ENCODE measurements at places on chromosomes 7 and 10.

- H3K4me1 ChIP-seq, result peaks cover 56% of the 10 kb centered on the region
- H3K27me3 ChIP-seq, result no peaks in the 10 kb centered on the region
- peak; percentile 46 for DNase-seq
- H3K36me3 ChIP-seq, result no peaks in the 10 kb centered on the region
Observed at GRCh38 chr7:142511801-142512200, 237.5 kb upstream of the PRSS1 start.

DNA sequence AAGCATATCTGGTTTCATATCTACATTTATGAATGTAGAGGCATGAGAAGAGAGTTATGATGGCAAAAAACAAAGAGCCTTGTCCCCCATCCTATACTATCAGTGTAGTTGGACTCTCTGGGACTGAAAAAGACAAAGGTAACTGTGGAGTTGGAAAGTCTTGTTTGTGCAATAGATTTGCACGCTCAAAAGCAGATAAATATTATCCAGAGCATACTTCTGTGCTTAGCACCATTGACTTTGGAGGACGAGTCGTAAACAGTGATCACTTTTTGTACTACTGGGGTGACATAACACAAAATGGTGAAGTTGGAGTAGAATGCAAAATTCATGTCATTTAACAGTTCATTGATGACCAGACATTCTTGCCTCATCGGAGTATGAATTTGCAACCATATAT lies 85.2 kb upstream of the EGFR start:
- no peak for DNase-seq
- peaks cover 54% of the 10 kb centered on the region for H3K27me3 ChIP-seq
- peaks cover 5% of the 10 kb centered on the region for H3K4me1 ChIP-seq
- no peaks in the 10 kb centered on the region for H3K36me3 ChIP-seq
- H3K4me3 ChIP-seq, result no peak overlapping the region
- H3K27ac ChIP-seq, result no peak overlapping the region

- H3K4me3 ChIP-seq, result peak overlapping the region; percentile 89
- H3K27ac ChIP-seq, result peak overlapping the region; percentile 79
- DNase-seq, result no peak
- H3K36me3 ChIP-seq, result peaks cover 37% of the 10 kb centered on the region
Observed at GRCh38 chr10:101816376-101816775, 1.9 kb downstream of the OGA start.

DNA sequence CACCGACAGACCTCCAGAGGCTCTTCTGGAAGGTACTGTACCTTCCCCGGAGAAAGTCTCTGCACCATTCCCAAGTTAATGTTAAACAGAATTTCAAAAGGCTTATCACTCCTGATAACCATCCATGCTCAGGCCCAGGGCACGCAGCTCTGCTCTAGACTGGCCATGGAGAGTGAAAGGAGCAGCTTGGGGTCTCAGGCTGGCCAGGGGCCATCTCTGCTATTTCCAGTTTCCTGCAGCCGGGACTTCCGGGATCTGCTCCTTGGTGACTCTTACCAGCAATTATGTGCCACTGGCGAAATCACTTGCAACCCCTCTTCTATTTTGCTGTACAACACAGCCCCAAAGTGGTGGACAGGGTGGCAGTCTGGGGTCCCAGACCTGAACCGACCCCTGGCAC lies 6.0 kb downstream of the CLDN15 start:
- DNase-seq, result no peak
- H3K4me1 ChIP-seq, result no peaks in the 10 kb centered on the region
- H3K36me3 ChIP-seq, result peaks cover 10% of the 10 kb centered on the region
- H3K27me3 ChIP-seq, result no peaks in the 10 kb centered on the region
- no peak overlapping the region for H3K27ac ChIP-seq

DNA sequence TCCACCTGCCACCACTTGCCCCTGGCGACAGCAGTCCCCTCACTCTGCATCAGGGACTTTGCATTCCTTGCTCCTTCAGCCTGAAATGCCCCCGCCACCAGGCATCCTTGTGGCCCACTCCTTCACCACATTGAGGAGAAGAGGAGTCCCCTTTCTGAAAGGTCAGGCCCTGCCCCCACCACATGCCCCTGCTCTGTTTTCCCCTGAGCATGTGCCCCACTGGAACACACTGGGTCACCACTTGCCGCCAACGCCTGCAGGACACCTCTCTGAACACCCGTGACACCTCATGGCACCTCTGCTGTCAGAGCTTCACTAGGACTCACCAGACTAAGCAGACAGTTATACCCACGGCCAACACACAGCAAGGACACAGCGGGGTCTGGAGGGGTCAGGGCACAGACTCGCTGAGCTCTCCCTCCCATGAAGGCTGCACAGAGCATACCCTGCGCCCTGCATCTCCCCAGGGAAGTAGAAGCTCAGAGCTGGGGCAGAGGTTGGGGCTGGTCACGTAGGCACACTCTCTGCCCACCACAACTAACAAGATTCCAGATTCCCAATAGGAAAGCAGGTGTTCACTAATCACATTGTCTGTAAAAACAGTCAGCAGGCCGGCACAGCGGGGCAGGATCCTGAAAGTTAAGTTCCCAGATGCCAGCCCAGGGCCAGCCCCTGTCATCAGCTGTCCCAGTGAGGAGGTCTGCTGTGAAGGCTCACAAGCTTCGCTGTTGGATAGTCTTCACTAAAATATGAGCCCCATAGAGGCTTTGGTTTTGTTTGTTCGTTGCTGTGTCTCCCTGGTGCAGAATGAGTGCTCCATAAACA lies 5.8 kb upstream of the AOC1 start:
- H3K36me3 ChIP-seq, result no peaks in the 10 kb centered on the region
- no peaks in the 10 kb centered on the region for H3K4me1 ChIP-seq
- no peak overlapping the region for H3K4me3 ChIP-seq
- H3K27me3 ChIP-seq, result peaks cover 7% of the 10 kb centered on the region

DNA sequence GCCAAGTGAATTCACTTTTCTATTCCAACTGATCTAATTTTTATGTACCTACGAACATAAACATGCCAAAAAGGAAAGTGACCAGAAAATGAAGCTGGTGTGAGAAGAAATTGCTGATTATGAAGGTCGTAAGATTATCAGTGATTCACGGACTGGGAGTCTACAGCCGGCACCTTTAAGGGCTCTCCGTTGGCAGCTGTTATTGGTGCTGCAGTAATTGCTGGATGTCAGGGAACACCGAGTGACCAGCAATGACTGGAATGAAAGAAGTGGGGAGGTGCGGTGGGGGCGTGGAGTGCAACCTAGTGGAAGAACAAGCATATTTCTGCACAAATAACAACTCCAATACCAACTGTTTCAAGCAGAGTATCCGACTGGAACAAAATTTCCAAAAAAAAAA lies 109.8 kb upstream of the TARP start:
- peaks cover 7% of the 10 kb centered on the region for H3K36me3 ChIP-seq
- no peak for DNase-seq
- no peak overlapping the region for H3K27ac ChIP-seq
- no peaks in the 10 kb centered on the region for H3K27me3 ChIP-seq
- no peaks in the 10 kb centered on the region for H3K4me1 ChIP-seq
- H3K4me3 ChIP-seq, result no peak overlapping the region

GRCh38 chr7:18941207-18941606 lies 176.2 kb downstream of the TWIST1 start:
- H3K4me1 ChIP-seq, result no peaks in the 10 kb centered on the region
- H3K27ac ChIP-seq, result no peak overlapping the region
- H3K36me3 ChIP-seq, result no peaks in the 10 kb centered on the region
- DNase-seq, result no peak

- H3K4me1 ChIP-seq, result no peaks in the 10 kb centered on the region
- no peak overlapping the region for H3K27ac ChIP-seq
- no peaks in the 10 kb centered on the region for H3K27me3 ChIP-seq
- H3K4me3 ChIP-seq, result no peak overlapping the region
Observed at GRCh38 chr7:157292770-157293412, 43.9 kb upstream of the DNAJB6 start.

DNA sequence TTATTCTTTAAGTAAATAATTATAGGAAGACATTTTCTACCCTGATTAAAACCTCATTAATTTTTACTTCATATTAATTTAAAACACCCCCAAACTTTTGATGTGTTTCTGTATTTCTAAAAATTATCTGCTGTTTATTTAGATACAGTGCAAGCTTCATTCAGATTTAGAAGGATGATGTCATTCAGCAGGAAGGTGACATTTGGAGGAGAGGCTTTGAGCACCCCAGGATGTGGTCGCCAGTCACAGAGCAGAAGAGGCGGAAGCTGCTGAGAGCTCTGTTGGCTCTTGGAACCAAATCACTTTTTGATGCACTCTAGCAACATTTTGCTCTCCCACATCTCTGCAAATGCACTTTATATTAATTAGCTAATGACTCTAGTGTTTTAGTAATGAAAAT lies 233.9 kb upstream of the CACNA2D1 start:
- no peaks in the 10 kb centered on the region for H3K36me3 ChIP-seq
- peak; percentile 62 for DNase-seq
- peak overlapping the region; percentile 55 for H3K27ac ChIP-seq
- H3K4me3 ChIP-seq, result no peak overlapping the region

DNA sequence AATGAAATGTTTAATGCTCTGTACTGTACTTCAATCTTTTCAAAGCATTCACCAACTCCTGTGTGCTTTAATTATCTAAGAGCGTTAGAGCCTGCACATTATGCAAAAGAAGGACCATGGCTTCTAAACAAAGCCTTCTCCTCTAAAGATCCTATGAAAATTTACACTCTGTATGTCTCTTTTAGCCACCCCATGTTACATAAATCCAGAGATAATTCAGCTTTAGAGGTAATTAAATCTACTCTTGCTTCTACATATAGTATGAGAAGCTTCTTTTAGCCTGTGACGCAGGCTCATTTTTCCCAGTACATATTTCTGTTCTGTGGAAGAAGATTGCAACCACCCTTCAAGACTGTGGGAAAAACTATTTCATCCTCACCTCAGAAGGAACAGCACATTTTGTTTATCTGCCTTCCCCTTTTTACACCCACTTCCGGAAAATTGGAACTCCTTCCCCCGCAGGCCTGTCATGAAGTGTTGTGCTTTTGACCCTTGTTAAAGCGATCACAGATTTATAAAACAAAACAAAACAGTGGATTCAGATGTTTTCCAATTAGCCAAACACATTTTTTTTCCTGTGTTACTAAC lies 8.1 kb upstream of the TAS2R16 start:
- no peaks in the 10 kb centered on the region for H3K36me3 ChIP-seq
- H3K4me1 ChIP-seq, result no peaks in the 10 kb centered on the region
- no peak overlapping the region for H3K4me3 ChIP-seq
- no peak for DNase-seq

- no peak overlapping the region for H3K4me3 ChIP-seq
- no peak overlapping the region for H3K27ac ChIP-seq
- no peaks in the 10 kb centered on the region for H3K36me3 ChIP-seq
- no peaks in the 10 kb centered on the region for H3K4me1 ChIP-seq
Observed at GRCh38 chr7:99699946-99700345, 20.1 kb upstream of the CYP3A5 start.

DNA sequence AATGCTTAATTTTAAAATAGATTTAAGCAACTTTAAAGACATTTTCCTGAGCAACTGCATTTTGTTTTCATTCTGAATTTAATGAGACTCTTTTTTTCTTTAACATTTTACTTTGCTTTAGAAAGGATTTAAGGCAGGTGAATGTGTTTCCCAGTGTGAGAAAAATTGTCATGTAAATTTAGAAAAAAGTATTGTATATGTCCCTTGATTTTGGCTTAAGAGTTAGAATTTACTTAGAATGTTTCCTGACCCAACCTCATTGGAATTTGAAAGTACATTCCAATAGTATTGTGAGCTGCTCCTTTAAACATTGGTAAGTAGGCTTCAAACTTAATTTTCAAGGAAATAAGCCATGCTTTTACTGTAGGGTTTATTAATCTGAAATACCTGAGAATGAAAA lies 110.2 kb downstream of the PTEN start:
- H3K27me3 ChIP-seq, result no peaks in the 10 kb centered on the region
- peaks cover 14% of the 10 kb centered on the region for H3K4me1 ChIP-seq
- H3K4me3 ChIP-seq, result no peak overlapping the region

GRCh38 chr10:81847675-81848074 lies 27.3 kb upstream of the NRG3 start:
- H3K4me3 ChIP-seq, result no peak overlapping the region
- H3K27me3 ChIP-seq, result peaks cover 5% of the 10 kb centered on the region
- no peak for DNase-seq
- H3K4me1 ChIP-seq, result no peaks in the 10 kb centered on the region

- H3K27me3 ChIP-seq, result no peaks in the 10 kb centered on the region
- DNase-seq, result peak; percentile 31
- H3K4me3 ChIP-seq, result no peak overlapping the region
- H3K4me1 ChIP-seq, result peaks cover 35% of the 10 kb centered on the region
- H3K27ac ChIP-seq, result no peak overlapping the region
- peaks cover 49% of the 10 kb centered on the region for H3K36me3 ChIP-seq
Observed at GRCh38 chr7:2968616-2969397, 74.9 kb downstream of the CARD11 start.

DNA sequence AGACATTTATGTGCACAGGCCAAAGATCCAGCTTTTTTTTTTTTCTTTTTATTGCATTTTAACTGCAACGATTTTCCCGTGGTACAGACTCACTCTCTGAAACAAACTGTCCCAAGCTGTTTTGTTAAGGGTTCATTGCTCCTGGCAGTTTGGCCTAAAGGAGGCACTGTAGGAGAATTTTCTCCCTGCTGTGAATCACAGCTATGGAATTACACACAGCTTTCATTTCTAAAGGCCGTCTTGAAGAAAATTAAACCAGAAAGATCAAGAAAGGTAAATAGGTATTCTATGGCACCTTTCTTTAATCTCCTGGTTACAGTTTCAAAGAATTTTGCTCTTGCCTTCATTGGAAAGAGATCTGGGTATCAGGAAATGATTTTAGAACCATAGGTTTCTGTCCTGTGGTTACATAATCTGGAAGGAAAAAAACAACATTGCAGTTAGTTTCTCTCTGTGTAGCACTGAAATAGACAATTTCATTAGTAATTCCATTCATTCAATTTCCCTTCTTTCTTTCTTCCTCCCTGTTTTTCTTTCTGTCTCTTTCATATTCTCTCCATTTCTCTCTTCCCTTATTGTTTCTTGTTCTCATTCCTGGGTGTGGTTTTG lies 51.2 kb downstream of the PDK4 start:
- H3K4me3 ChIP-seq, result no peak overlapping the region
- H3K36me3 ChIP-seq, result no peaks in the 10 kb centered on the region
- H3K27me3 ChIP-seq, result peaks cover 11% of the 10 kb centered on the region
- H3K27ac ChIP-seq, result no peak overlapping the region

- H3K27ac ChIP-seq, result no peak overlapping the region
- no peaks in the 10 kb centered on the region for H3K27me3 ChIP-seq
- H3K4me1 ChIP-seq, result peaks cover 16% of the 10 kb centered on the region
- DNase-seq, result no peak
- peaks cover 15% of the 10 kb centered on the region for H3K36me3 ChIP-seq
Observed at GRCh38 chr7:127882313-127882920, 148.8 kb downstream of the LRRC4 start.

DNA sequence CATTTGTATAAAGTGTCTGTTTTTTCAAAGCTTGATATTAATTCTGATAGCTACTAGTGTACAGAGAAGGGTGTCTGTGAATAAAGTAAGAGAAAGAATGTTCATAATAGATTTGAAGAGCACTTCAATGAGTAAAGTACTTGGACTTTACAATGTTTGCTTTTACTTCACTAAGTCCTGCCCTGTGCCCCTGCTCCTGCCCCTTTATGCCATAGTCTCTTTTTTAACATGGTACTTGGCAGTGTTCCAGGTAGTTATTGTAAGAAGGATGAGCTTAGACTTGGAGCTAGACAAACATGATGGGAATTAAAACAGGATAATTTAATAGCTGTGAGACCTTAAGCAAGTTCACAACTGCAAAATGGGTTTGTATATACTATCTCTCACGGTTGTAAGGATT lies 41.0 kb downstream of the ZEB1 start:
- no peak overlapping the region for H3K27ac ChIP-seq
- no peak for DNase-seq
- peaks cover 29% of the 10 kb centered on the region for H3K36me3 ChIP-seq
- no peaks in the 10 kb centered on the region for H3K27me3 ChIP-seq

- peaks cover 70% of the 10 kb centered on the region for H3K27me3 ChIP-seq
- H3K27ac ChIP-seq, result no peak overlapping the region
- no peaks in the 10 kb centered on the region for H3K36me3 ChIP-seq
- DNase-seq, result no peak
- no peak overlapping the region for H3K4me3 ChIP-seq
Observed at GRCh38 chr7:122300956-122301833, 3.4 kb downstream of the FEZF1 start.
